ENCODE measurements at places on chromosomes 7 and 10.

- DNase-seq, result no peak
Observed at GRCh38 chr7:15821484-15822427, 135.3 kb upstream of the MEOX2 start.

- no peak for DNase-seq
Observed at GRCh38 chr7:36653663-36654355, 70.5 kb downstream of the AOAH start.

DNA sequence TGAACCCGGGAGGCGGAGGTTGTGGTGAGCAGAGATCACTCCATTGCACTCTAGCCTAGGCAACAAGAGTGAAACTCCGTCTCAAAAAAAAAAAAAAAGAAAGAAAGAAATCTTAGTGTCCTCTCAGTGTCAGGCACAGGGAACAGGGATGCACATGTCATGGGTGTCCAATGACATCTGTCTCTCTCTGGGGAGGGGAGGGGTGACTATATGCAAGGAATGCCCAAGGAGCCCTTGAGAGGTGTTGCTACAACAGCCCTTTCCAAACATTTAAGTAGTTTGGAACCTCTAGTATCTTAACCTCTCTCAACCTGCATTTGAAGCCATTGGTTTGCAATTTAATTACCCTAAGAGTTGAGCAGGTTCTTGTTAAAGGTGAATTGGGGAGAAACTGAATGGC is 28.9 kb downstream of the PDLIM1 start:
- no peak for DNase-seq

DNA sequence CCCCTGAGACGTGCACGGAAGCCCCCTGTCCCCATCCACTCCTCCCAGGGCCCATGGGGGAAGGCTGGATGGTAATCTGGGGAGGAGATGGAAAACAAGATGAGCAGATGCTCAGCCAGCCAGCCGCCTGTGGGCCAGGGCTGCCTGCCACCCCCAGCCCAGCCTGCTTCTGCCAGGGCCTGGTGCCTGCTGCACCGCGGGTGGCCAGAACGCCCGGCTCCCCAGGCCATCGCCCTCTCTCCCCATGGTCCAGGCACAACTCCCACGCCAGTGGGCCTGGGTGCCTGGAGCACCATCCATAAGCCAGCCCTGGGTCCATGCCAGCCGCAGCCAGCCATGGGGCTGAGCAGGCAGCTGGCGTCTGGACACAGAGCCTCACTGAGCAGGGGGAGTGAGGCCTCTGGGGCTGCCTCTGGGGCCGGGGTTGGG is 57.2 kb upstream of the ELN start:
- DNase-seq, result no peak

GRCh38 chr10:6406220-6407033 is 173.6 kb downstream of the PRKCQ start:
- DNase-seq, result no peak

DNA sequence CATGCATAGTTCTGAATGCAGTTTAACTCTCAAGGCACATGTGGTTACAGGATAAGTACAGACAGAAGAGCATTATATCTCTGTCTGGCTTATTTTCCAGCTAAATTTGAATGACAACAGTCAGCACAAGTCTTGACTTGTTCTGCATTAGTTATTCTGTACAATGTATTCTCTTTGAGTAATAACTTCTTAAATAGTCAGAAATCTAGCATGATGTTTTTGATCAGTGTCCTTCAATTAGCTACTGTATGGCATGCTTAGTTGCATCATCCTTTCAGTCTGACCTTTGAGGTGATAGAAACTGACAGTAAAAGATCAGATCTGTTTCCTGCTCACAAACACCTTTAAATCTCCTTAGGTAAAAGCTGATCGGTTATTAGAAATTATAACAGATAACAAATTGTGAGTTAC is 118.1 kb downstream of the ARL4A start:
- DNase-seq, result no peak

DNA sequence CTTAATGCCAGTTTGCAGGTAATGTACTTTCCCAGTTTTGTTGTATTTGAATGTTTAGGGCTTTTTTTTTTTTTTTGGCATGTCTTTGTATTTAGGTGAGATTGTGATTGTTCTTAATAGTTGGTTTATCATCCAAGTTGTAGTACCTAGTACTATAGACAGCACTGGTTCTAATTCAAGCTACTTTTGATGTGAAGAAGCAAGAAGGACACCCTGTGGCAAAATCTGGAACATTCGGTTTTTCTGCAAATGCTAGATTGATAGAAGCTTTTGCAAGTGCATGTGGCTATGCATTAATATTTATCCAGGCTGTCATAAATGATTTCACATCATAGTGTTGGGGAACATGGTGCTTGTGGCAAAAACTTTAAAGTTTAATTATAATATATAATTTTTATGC is 248.9 kb downstream of the FOXP2 start:
- DNase-seq, result no peak

GRCh38 chr7:151346470-151346769 is 4.8 kb downstream of the NUB1 start:
- DNase-seq, result no peak

DNA sequence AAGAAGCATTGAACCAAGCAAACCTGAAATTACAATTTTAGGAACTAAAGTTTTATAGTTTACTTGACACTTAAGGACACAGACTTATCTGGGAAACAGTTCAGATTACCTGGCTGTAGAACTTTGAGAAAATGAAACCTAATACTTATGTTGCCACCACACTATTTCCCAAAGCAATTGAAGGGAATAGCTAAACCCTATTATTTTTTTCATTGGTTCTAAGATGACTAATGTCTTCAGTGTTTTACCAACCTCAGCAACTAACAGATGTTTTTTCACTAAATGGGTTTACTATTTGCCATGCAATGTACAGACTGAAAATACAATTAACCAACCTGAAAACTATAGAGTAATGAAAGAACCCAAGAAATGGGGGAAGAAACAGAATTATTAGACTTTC is 689.6 kb downstream of the SORCS1 start:
- DNase-seq, result no peak

GRCh38 chr10:43816351-43817321 is 168.0 kb upstream of the ZNF32 start:
- peak; percentile 48 for DNase-seq

- DNase-seq, result no peak
Observed at GRCh38 chr10:7657552-7657951, 9.2 kb downstream of the ITIH5 start.

GRCh38 chr7:142602183-142602582 is 147.1 kb upstream of the PRSS1 start:
- no peak for DNase-seq

- no peak for DNase-seq
Observed at GRCh38 chr10:27646604-27647175, 98.9 kb downstream of the MKX start.

GRCh38 chr10:130354573-130354954 is 218.4 kb downstream of the GLRX3 start:
- no peak for DNase-seq

DNA sequence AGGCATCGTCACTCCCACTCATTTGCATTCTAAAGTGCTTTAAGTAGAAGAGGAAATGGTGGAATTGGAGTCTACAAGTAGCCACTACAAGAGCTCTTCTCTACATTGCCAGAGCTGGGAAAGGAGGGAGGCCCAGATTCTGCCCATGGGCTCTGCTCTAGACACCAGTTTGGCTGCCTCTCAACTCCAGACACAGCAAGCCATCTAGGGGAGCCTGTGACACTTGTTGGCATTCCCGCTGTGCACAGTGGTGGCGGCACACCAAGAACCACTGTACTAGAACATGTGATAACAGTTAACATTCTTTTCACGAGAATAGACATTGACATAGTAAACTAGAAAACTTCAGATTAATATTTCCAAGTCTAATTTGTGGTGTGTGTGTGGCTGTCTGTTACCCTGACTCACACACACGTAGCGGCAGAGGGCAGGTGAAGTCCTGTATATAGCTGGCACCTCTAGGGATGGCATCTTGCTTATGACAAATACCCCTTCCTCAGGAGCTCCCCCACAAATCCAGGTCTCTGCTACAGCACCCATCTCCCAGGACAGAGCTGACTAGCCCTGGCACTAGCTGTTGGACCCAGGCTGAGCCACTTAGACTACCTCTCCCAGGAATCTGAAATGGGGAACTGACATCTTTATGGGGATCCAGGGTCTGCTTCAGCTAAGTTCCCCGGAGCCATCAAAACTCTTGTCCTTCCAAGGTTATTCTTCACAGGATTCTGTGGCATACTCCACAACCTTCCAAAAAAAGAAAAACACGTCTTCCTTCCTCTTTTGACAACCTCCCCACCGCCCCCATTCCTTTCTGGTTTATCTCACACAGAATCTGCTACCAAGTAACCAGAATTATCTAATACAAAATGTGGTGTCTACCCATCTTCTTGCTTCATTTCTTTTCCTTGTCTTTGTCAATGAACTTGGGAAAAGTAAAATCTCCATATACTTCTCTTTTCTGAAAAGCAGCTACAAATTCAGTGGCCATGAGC is 54.7 kb upstream of the MRLN start:
- DNase-seq, result no peak

GRCh38 chr10:46028584-46029460 is 1.6 kb downstream of the NCOA4 start:
- DNase-seq, result no peak

DNA sequence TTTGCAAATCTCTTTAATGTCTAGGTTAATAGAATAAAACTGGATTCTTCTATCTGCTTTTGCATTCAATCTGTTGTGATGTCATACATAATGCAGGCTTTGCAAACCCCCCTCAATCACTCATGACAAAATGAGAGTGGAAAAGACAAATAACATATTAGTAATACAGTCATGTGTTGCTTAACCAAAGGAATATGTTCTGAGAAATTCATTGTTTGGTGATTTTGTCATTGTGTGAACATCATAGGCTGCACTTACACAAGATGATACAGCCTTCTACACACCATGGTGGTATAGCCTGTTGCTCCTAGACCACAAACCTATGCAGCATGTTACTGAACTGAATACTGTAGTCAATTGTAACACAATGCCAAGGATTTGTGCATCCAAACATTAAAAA is 87.3 kb upstream of the SEC61G start:
- DNase-seq, result no peak

- no peak for DNase-seq
Observed at GRCh38 chr7:118583641-118584040, 359.1 kb downstream of the ANKRD7 start.

DNA sequence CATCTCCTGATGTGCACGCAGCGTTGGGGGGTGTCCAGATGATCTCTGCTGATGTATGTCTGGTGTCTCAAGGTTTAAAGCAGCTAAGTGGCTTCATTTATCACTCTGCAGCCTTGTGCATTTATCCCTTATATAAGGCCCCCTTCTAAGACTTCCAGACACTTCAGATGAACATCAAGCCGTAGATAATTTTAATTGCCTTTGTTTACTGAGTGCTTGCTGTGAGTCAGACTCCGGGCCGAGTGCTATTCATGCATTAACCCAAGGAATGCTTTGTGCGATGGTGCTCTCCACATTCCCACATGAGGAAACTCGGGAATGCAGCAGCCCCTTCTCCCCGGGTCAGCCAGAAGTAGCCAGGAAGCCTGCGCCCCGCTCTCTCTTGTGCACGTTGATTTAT is 328.6 kb upstream of the COBL start:
- no peak for DNase-seq

DNA sequence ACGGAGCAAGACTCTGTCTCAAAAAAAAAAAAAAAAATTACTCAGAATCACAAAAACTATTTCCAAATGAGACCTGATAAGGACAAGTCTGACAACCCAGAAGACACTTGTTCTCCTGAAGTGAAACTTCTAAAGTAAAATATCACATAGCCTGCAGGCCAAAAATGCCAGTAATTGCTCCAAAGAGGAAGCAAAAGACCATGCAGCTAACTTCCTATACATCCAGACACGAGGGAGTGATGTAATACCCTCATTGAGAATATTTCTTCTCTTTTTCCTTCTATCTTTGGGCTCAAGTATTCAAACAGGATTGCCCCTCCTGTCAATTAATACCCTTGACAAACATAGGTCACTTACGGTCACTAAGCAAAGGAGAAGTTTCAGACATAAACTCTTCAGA is 31.2 kb downstream of the ARMH3 start:
- no peak for DNase-seq

DNA sequence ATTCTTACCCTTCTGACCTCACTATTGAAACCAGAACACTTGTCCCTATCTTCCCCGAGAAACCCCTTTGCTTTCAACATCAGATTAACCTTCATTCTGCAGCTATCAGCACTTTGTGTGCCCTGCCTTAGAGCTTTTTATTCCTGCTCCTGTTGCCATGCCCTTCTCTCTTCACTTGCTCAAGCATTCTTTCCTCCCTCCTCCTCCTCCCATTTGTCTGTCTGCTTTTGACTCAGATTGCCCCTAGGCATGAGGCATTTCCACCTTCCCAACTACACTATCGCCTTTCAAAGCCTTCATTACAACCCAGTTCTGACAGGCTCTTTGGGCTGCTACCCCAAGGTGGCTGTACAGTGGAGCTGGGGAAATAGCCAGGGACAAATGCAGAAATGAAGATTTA is 143.3 kb downstream of the SLC25A13 start:
- no peak for DNase-seq

GRCh38 chr10:79116801-79117723 is 48.3 kb downstream of the ZMIZ1 start:
- DNase-seq, result no peak

GRCh38 chr7:30559611-30560010 is 35.1 kb upstream of the GARS1 start:
- no peak for DNase-seq

DNA sequence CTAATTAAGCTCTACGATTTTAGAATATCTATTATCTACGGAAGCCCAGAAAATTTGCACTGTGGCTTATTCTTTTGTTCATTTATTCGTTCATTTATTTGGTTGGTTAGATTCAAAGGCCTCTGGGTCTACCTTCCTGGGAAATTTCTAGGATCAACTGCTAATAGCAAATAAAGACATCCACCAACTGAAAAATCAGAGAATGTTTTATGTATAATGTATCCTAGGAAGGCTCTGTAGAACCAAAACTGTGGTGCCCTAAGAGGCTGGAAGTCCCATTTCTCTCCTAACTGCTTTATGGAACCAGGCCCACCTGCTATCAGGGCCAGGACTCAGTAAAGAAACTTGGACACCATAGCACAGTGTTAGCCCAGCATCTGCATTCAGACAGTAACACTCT is 923.4 kb upstream of the AUTS2 start:
- DNase-seq, result no peak

DNA sequence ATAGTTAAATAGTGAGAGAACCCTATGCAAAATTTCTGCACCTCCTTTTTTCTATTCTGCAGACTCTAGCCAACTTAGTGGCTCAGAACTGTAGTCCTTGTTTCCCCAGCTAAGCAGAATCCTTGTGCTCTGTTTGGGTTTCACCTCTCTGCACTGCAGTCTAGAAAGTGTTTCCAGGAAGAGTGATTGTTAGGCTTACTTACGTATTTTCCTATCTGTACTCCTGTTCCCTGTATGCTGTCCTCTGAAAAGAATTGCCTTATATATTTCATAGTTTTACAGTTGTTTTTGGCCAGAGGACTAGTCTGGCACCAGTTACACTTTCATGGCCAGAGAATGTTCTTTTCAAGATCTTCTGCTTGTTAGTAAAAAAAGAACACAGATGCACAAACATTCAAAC is 154.6 kb upstream of the POT1 start:
- no peak for DNase-seq

DNA sequence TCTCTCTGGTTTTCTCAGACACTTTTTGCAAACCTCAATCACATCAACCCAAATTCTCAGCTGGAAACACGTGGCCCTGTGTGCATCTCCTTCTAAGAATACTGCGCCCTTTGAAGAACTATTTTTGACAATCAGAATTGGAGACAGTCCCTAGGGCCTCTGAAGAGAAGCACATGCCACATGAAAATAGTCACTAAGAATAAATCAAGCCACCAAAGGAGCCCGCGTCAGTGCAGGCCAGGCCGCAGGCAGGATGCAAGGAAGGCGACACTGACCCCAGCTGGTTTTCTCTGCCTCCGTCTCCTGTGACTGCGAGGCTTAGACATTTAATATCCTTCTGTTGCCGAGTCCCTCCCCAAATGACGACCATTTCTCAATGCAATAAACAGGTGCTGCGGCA is 88.0 kb upstream of the ADAM12 start:
- DNase-seq, result no peak

All from stimulated activated CD8-positive, alpha-beta memory T cell treated with anti-CD3 and anti-CD28 coated beads, Interleukin-4, amount 100 ng/mL, for 4 hours (primary cell).